ENCODE measurements at places on chromosomes 2 and 18.

- DNase-seq, result no peak
These were observed 12.6 kb downstream of the RTP5 start for GRCh38 chr2:241882091-241882625.

- DNase-seq, result no peak
These were observed 54.7 kb downstream of the CD28 start for GRCh38 chr2:203761121-203761520.

- no peak for DNase-seq
These were observed 106.8 kb upstream of the GALNT5 start for GRCh38 chr2:157150747-157151146.

- no peak for DNase-seq
These were observed 31.8 kb downstream of the NYAP2 start for GRCh38 chr2:225431105-225431863.

- no peak for DNase-seq
These were observed 152.9 kb downstream of the INSIG2 start for GRCh38 chr2:118241128-118241527.
